HEK293T (cell line): ENCODE measurements at places on chromosomes 7 and 10.

DNA sequence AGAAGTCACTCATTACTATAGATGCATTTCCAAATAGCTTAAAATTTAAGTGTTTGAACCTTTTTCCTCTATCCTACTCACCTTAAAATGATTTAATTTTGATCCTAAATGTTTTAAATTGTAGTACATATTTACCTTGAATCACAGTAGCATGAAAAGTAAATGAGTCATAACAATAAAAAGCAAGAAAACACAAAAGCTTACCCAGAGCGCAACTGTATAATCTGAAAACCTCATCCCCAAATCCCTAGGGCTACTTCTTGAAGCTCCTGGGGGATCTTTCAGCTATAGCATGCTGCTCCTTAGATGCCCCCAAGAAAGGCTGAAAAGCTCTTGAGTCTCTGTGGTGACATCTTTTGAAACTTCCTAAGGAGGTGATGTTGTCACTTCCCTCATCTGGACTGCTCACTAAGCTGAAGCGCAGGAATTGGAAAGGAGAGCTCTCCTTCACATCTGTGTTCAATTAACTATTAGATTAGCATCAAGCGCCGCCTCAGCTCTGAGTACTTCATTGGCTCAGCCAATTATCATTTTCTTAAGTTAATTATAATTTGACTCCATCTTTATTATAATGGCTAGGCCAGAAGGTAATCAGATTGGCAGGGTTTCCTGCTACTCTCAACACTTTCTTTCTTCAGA, 60.2 kb downstream of the SEMA3E start:
- DNase-seq, result no peak

GRCh38 chr10:123429706-123430221, 236.4 kb upstream of the GPR26 start:
- no peak for DNase-seq

DNA sequence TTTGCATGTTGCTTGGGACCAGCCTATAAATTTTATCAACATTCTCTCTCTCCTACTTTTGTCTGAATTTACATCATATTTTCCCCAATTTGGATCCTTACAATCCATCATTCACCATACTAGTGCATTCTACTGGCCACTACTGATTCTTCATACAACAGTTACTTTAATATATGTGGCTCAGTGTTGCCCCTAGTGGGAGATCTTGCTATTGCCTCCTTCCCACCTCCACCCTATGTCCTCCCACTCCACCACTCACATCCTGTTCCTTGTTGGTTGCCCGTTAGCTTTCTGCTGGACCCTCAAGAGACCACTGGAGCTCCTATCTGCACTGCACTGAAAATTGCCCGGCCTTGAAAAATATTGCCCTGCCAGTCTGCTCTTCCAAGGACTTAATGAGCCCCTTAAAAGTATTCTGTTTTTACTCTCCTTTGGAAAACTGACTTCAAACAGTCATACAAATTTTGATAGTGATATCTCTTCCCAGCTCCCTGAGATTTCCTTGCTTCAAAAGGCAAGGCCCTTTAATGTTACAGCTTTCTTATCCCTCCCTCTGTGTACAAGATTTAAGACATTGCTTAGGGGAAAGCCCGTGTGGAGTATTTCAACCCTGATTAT, 243.2 kb upstream of the TMEM229A start:
- peak; percentile 39 for DNase-seq

DNA sequence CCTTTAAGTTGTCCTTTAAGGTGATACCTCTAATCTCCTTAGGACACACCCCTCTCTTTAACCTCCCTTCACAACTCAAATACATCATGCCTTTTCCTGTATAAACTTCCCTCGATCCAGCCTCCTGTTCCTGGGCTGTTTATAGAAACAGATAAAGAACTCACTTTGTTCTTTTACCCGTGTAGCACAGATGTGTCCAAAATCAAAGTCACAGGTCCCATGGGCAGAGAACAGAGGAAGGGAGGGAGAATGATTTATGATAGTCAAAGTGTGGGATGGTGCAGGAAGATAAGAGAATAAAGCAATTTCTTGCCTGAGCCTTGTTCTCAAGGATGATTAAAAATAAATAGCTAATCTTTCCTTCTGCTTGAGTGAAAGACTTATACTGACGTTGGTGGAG, 50.3 kb upstream of the CABCOCO1 start:
- no peak for DNase-seq

DNA sequence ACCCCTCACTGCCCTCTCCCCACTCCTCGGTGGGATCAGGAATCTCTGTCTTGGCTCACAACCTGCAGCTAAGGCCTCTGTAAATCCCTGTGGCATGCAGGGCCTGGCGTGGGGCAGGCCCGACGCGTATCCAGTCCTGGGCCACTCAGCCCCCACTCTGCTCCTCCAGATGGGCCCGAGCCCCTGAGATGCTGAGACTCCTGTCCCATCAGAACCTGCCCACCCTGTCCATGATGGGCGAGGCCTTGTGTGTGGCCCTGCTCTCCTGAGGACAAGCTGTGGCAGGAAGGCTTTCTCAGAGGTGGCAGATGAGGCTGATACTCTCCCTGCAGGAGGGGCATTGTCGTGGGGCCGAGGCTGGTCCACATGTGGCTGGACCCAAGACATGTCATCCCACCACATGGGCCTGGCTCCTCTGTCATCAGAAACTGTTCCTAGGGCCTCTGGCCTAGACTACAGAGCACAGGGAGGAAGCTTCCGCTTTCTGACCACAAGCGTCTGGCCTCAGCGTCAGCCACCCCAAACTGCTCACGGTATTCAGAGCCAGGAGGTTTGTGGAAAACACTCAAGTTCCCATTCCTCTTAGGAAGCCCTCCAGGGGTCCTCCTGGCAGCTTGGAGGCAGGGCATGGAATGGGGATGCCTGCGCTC, 6.0 kb downstream of the ALOX5 start:
- peak; percentile 1 for DNase-seq
